ENCODE measurements at places on chromosomes 2 and 18. TPM values are rescaled to one million over a fixed set of nuclear protein-coding genes. Genes with fewer than 3 reads are reported as not detected.

The ANAPC1 gene
- 16.3 TPM for total RNA-seq

The CDH19 gene
- 0.13 TPM for total RNA-seq

The SRD5A2 gene
- total RNA-seq: 0.10 TPM

The KIF1A gene
- 0.18 TPM for total RNA-seq

The EXOC6B gene
- total RNA-seq: 14.1 TPM

The D2HGDH gene
- 31.0 TPM for total RNA-seq

The ZC3H6 gene
- 13.8 TPM for total RNA-seq

The GPAT2 gene
- total RNA-seq: 6.2 TPM

The GLB1L gene
- 0.59 TPM for total RNA-seq

The PROC gene
- total RNA-seq: 0.60 TPM

The ITPRIPL1 gene
- total RNA-seq: 1.2 TPM

The POLR1A gene
- total RNA-seq: 32.9 TPM
